ENCODE measurements at places on chromosomes 3 and 15.
A peak's percentile ranks its signal among the peaks of the same experiment; 100 is the strongest.

GRCh38 chr3:128710816-128711433 is 15.1 kb upstream of the RAB7A start:
- no peak for DNase-seq
- H3K36me3 ChIP-seq: no peaks in the 10 kb centered on the region
- no peak overlapping the region for H3K4me3 ChIP-seq

- peak overlapping the region; percentile 77 for H3K27ac ChIP-seq
- no peaks in the 10 kb centered on the region for H3K27me3 ChIP-seq
- H3K36me3 ChIP-seq: peaks cover 25% of the 10 kb centered on the region
- H3K4me1 ChIP-seq: peaks cover 15% of the 10 kb centered on the region
- no peak for DNase-seq
These were observed 727 bp upstream of the TM2D3 start for GRCh38 chr15:101652786-101653430.

DNA sequence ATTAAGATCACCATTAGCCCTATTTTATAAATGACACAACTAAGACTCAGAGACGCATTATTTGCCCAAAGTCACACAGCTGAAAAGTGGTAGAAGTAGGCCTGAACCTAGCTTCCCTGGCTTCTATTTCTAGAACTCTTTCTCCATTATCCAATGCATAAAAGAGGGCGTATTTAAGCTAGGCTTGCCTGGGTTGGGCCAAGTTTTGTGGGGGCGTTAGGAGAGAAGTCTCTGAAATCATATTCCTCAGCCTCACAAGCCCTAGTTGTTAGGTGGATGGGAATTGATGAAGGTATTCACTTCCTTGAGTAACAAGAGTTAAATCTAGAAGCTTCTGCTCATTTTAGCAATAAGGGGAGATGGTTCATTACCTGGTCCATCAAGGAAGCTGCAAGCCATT is 22.3 kb downstream of the TIMP4 start:
- no peak overlapping the region for H3K4me3 ChIP-seq
- H3K4me1 ChIP-seq: no peaks in the 10 kb centered on the region
- H3K36me3 ChIP-seq: no peaks in the 10 kb centered on the region

- H3K36me3 ChIP-seq: no peaks in the 10 kb centered on the region
- H3K27ac ChIP-seq: no peak overlapping the region
- no peak for DNase-seq
These were observed 39.2 kb upstream of the SPSB4 start for GRCh38 chr3:141011997-141012262.

GRCh38 chr15:80736560-80736959 is 41.5 kb downstream of the ABHD17C start:
- no peaks in the 10 kb centered on the region for H3K36me3 ChIP-seq
- H3K27me3 ChIP-seq: no peaks in the 10 kb centered on the region
- H3K4me3 ChIP-seq: no peak overlapping the region

GRCh38 chr3:194671900-194672808 is at the start of gene LSG1:
Gene LSG1, minus strand, starts transcription at chr3:194672191. Its CDS starts 29 bp downstream, at chr3:194672162.
- DNase-seq: peak; percentile 83
- H3K27ac ChIP-seq: peak within 1 kb of the TSS; percentile 93
- peak within 1 kb of the TSS; percentile 84 for H3K4me3 ChIP-seq
- H3K36me3 ChIP-seq: peaks cover 13% of the 10 kb centered on the region
- H3K27me3 ChIP-seq: peaks cover 3% of the 10 kb centered on the region

- H3K4me3 ChIP-seq: peak overlapping the region; percentile 45
- DNase-seq: peak; percentile 79
- H3K27me3 ChIP-seq: no peaks in the 10 kb centered on the region
- peak overlapping the region; percentile 98 for H3K27ac ChIP-seq
- H3K36me3 ChIP-seq: peaks cover 8% of the 10 kb centered on the region
These were observed 2.8 kb upstream of the ISG20 start for GRCh38 chr15:88636050-88636449.

- no peak for DNase-seq
- H3K27ac ChIP-seq: no peak overlapping the region
- no peaks in the 10 kb centered on the region for H3K27me3 ChIP-seq
- H3K36me3 ChIP-seq: no peaks in the 10 kb centered on the region
- H3K4me3 ChIP-seq: no peak overlapping the region
- no peaks in the 10 kb centered on the region for H3K4me1 ChIP-seq
These were observed 194.5 kb upstream of the GAP43 start for GRCh38 chr3:115428841-115429240.

DNA sequence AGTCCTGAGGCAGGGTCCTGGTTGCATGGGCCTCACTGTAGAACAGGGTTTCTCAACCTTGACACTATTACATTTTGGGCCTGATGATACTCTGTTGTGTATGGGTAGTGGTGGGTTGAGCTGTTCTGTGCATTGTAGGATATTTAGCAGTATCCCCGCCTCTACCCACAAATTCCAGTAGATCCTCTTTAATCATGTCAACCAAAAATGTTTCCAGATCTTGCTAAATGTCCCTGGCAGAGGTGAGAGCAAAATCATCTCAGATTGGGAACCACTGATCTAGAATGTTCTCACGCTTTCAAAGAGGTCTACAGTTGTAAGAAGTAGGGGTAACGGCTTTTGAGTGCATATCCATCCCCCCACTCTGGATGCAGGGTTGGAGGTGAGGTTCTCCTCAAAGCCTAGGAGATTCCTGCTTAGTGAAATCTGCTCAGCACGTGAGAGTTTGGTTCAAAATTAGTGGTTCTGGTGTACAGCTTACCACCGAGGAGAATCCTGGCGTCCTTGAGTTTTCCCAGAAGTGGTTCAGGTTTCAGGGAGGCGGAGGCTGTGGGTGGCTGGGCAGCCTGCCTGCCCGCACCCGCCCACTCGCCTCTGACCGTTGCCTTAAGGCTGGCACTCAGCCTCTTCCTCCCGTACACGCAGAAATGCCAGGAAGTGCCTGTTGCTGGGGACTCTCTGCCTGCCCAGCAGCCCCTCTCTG is 5.3 kb downstream of the ACVR2B start:
- H3K27ac ChIP-seq: no peak overlapping the region
- peaks cover 8% of the 10 kb centered on the region for H3K4me1 ChIP-seq
- no peaks in the 10 kb centered on the region for H3K36me3 ChIP-seq
- no peaks in the 10 kb centered on the region for H3K27me3 ChIP-seq
- no peak overlapping the region for H3K4me3 ChIP-seq

GRCh38 chr15:88383354-88383753 is 83.8 kb downstream of the MRPL46 start:
- no peak overlapping the region for H3K27ac ChIP-seq
- no peaks in the 10 kb centered on the region for H3K27me3 ChIP-seq

DNA sequence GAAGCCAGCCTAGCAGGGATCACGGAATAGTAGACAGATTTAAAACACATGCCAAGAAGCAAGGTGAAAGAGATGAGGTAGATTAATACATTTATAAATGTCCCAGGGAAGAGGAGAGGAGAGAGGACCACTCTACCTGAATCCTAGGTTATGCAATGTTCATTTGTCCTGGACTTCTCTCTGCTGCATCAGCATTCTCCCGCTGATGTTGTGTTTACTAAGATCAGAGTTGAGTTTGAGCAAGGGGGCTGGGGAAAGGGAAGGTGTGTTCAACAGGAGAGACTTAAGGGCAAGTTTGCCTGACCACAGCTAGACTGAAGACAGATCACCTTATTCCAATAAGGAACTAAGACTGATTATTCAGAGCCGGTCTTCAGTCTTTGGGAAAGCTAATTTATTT is 1.1 kb upstream of the KPNA1 start:
- no peak overlapping the region for H3K27ac ChIP-seq
- no peak overlapping the region for H3K4me3 ChIP-seq
- no peaks in the 10 kb centered on the region for H3K36me3 ChIP-seq
- no peaks in the 10 kb centered on the region for H3K4me1 ChIP-seq

- H3K4me3 ChIP-seq: no peak overlapping the region
- no peak for DNase-seq
- no peaks in the 10 kb centered on the region for H3K27me3 ChIP-seq
These were observed 388.7 kb downstream of the SHQ1 start for GRCh38 chr3:72459588-72459987.

- H3K27me3 ChIP-seq: no peaks in the 10 kb centered on the region
- H3K36me3 ChIP-seq: no peaks in the 10 kb centered on the region
- H3K4me3 ChIP-seq: no peak overlapping the region
- no peak for DNase-seq
- no peaks in the 10 kb centered on the region for H3K4me1 ChIP-seq
- H3K27ac ChIP-seq: no peak overlapping the region
These were observed 81.0 kb upstream of the KCNMB2 start for GRCh38 chr3:178455226-178455625.

DNA sequence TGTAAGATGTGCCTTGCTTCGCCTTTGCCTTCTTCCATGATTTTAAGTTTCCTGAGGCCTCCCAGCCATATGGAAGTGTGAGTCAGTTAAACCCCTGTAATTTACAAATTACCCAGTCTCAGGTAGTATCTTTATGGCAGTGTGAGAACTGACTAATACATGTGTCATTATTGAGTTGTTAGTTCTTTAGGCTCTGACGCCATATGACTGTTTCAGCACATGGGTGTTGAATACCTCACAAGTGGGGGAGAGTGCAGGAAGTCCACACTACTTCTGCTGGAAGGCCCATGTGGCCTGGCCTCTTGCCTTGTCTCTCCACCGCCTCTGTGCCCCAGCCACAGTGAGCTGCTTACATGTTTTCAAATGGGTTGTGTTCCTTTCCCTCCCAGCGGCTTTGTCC is 28.5 kb downstream of the MFSD1 start:
- no peak overlapping the region for H3K4me3 ChIP-seq
- no peaks in the 10 kb centered on the region for H3K4me1 ChIP-seq
- peaks cover 7% of the 10 kb centered on the region for H3K36me3 ChIP-seq
- H3K27ac ChIP-seq: no peak overlapping the region

All from effector memory CD4-positive, alpha-beta T cell (primary cell).